ENCODE measurements at places on chromosomes 2 and 18. TPM values are rescaled to one million over a fixed set of nuclear protein-coding genes. Genes with fewer than 3 reads are reported as not detected.

- H3K4me1 ChIP-seq, result no peaks in the 10 kb centered on the region
- H3K4me3 ChIP-seq, result no peak overlapping the region
- peaks cover 59% of the 10 kb centered on the region for H3K27me3 ChIP-seq
- H3K27ac ChIP-seq, result no peak overlapping the region
- H3K36me3 ChIP-seq, result no peaks in the 10 kb centered on the region
Measured at GRCh38 chr2:106719222-106719621, 166.7 kb downstream of the ST6GAL2 start.

DNA sequence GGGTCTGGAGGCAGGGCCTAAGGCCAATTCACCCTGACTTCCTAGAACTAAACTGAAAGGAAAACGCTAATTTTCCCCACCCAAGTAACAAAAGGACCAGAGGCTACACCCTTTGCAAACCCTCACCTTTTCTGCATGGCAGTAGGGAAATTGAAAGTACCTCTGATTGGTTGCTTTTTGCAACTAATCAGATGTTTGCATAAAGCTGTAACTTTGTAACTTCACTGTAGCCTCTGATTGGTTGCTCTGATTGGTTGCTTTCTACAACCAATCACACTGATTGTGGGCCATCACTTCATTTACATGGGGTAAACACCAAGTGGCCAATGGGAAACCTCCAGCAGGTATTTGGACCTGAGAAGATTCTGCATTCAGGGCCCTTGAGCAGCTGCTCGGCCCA lies 20.8 kb downstream of the EIPR1 start:
- no peaks in the 10 kb centered on the region for H3K4me1 ChIP-seq
- DNase-seq, result no peak
- no peaks in the 10 kb centered on the region for H3K27me3 ChIP-seq
- no peak overlapping the region for H3K4me3 ChIP-seq
- peaks cover 11% of the 10 kb centered on the region for H3K36me3 ChIP-seq

- H3K4me3 ChIP-seq, result no peak overlapping the region
- H3K36me3 ChIP-seq, result no peaks in the 10 kb centered on the region
- peaks cover 12% of the 10 kb centered on the region for H3K4me1 ChIP-seq
- no peak overlapping the region for H3K27ac ChIP-seq
- no peak for DNase-seq
Measured at GRCh38 chr2:207497596-207497995, 32.2 kb upstream of the CREB1 start.

DNA sequence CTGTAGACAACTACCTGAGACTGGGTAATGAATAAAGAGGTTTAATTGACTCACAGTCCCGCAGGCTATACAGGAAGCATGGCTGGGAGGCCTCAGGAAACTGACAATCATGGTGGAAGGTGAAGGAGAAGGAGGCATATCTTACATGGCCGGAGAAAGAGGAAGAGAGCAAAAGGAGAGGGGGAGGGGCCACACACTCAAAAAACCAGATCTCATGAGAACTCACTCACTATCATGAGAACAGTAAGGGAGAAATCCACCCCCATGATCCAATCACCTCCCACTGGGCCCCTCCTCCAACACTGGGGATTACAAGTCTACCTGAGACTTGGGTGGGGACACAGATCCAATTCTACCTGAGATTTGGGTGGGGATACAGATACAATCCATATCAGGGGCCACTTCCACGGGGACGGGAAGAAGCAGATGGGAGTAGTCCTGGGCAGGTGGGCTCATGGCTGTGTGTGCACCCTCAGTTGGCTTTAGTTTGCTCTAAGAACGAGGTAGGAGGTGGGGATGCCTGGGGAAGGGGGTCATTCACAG lies 9.9 kb downstream of the MAB21L4 start:
- no peak overlapping the region for H3K27ac ChIP-seq
- no peak for DNase-seq
- H3K27me3 ChIP-seq, result peaks cover 25% of the 10 kb centered on the region
- no peaks in the 10 kb centered on the region for H3K4me1 ChIP-seq

- H3K27me3 ChIP-seq, result peaks cover 18% of the 10 kb centered on the region
- no peak overlapping the region for H3K27ac ChIP-seq
- no peak overlapping the region for H3K4me3 ChIP-seq
- H3K36me3 ChIP-seq, result no peaks in the 10 kb centered on the region
- H3K4me1 ChIP-seq, result no peaks in the 10 kb centered on the region
Measured at GRCh38 chr18:57062844-57063243, 84.0 kb upstream of the BOD1L2 start.

DNA sequence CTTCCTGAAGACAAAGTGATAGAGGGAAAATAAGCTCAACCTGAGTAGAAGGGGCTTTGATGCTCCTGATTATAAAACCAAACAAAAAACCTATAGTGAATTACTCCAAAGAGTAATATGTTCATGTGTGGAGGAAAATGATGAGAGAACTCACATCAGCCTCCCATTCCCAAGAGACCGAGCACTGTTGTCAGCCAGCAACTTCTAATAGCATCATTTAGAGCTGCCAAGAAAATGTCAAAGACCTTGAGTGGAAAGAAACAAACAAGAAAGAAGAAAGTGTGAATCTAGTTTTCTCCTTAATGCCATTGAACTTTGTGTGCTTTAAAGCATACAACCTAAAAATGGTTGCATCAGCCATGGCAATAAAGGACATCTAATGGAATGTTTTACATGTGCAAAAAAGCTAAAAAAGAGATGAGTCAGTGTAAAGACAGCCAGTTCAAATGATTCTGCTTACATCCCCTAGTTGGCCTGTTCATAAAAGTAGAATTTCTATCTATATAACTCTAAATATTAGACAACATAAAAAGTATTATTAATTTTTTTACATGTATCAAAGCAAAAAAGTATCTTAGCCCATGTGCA lies 1066.2 kb downstream of the TDRD15 start:
- no peak for DNase-seq
- H3K27me3 ChIP-seq, result no peaks in the 10 kb centered on the region
- H3K36me3 ChIP-seq, result no peaks in the 10 kb centered on the region
- no peak overlapping the region for H3K4me3 ChIP-seq
- no peak overlapping the region for H3K27ac ChIP-seq

DNA sequence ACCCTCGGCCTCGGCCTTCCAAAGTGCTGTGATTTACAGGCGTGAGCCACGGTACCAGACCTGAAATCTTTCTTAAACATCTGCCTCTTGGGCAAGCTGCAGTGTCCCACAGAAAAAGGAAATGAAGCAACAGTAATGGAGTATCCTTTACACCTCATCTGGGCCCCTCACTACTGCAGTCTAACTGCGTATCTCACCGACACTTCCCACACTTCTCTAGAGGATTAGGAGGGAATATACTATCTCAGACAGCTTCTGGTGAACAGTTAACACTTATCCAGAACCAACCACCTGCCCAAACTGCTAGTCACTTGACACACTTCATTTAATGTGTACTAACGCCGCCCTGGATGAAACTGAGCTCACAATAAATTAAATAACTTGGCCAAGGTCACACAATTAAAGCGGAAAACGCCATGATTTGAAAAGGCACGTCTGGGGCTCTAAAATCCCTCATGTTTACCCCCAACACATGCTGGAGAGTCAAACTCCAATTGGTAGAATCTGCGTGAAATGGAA lies 993 bp downstream of the COX7A2L start:
- peaks cover 20% of the 10 kb centered on the region for H3K27me3 ChIP-seq
- peak overlapping the region; percentile 87 for H3K4me3 ChIP-seq
- H3K36me3 ChIP-seq, result no peaks in the 10 kb centered on the region

DNA sequence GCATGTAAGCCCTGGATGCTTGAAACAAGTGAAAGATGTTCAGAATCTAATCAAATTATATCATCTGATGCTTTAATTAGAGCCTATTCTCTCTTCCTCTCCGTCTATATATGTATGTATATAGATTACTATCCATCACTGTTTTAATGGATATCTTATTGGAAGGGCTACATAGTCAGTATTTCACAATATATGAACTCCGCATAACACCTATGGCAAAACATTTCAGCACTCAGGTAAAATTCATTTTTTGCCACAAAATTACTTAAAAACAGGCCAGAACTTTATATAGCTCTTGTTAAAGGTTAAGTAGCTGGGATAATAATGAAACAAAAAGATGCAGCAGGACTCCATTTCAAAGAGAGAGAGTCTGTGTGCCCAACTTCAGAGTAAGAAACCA lies 1.2 kb downstream of the PJVK start:
- no peaks in the 10 kb centered on the region for H3K27me3 ChIP-seq
- H3K27ac ChIP-seq, result peak overlapping the region; percentile 99
- H3K36me3 ChIP-seq, result peaks cover 12% of the 10 kb centered on the region
- H3K4me3 ChIP-seq, result peak overlapping the region; percentile 78
- no peak for DNase-seq

DNA sequence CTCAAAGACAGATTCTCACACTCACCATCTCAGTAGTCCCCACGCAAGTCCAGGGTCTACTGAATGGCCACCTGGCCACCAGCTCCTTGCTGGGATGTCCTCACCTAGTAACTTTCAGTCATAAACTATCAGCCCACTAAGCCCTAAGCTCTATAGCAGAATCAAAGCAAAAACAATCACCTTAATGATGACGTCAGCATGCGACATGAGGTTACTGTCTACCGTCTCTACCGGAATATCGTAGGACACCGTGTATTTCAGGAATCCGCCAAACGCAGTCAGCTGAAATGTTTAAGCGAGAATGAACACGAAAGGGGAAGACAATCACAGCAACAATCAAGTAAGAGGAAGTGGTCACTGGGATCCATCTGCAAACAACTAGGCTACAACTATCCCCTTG lies 81.8 kb downstream of the LAMA1 start:
- DNase-seq, result peak; percentile 40
- H3K27ac ChIP-seq, result no peak overlapping the region
- H3K36me3 ChIP-seq, result no peaks in the 10 kb centered on the region
- no peak overlapping the region for H3K4me3 ChIP-seq
- H3K27me3 ChIP-seq, result no peaks in the 10 kb centered on the region

The HAAO gene
- 0.73 TPM for total RNA-seq
